8988T (cell line): ENCODE measurements at places on chromosomes 3 and 15.

GRCh38 chr3:10888518-10889090 is 72.6 kb downstream of the SLC6A11 start:
- no peak for DNase-seq

DNA sequence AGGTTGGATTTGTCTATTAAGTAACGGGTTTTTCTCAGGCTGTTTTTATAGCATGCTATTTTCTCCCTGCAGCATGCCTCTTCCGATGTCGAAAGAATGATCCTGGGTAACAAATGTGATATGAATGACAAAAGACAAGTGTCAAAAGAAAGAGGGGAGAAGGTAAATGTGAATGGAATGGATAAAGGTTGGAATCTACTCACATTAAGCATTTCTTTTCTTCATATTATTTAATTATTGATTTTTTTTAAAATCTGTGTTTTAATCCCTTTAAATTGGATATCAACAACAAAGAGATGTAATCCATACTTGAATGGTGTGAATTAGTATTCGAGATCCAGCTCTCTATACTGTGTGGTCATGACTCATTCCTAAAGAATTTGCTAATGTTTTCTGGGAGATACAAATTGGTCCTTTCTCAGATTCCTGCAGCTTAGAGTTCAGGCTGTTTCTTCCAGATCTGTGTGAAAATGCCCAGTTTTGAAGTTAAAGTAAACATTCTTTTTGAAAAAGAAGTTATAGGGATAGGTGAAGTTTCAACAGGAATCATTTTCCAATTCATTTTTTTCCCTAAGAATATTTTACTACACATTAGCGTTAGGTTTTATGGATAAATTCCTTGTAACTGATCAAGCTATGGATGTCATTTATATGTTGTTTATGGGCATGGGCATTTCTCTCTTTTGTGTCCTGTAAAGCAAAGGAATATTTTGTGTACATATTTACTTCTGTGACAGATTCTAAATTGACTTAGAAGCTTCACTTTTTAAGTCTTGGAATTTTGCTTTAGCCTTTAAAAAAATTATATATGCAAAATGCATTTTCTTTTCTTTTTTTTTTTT is 20.8 kb upstream of the APH1B start:
- no peak for DNase-seq

- DNase-seq: no peak
Observed at GRCh38 chr3:146537603-146538002, 6.8 kb downstream of the PLSCR1 start.

- DNase-seq: no peak
Observed at GRCh38 chr15:63860155-63860554, 26.4 kb upstream of the HERC1 start.

- DNase-seq: no peak
Observed at GRCh38 chr15:82986442-82986780, 401 bp downstream of the RAMAC start.

DNA sequence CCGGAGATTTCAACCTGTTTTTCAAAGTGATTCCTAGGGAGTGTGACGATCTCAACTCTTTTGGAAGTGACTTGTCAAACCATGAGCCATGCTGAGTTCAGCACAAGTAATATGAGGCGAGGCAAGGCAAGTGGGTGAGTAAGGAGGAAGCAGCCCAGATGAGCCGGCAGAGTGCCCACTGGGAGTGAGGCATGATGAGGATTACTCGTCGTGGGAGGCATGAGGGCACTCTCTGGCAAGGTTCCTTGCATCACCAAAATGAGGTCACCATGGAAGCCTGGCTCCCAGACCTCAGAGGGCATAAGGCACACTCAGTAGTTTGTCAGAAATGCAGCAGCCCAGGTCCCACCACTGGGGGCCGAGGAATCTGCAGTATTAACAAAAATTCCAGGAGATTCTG is 636.1 kb downstream of the MAGI1 start:
- peak; percentile 27 for DNase-seq

DNA sequence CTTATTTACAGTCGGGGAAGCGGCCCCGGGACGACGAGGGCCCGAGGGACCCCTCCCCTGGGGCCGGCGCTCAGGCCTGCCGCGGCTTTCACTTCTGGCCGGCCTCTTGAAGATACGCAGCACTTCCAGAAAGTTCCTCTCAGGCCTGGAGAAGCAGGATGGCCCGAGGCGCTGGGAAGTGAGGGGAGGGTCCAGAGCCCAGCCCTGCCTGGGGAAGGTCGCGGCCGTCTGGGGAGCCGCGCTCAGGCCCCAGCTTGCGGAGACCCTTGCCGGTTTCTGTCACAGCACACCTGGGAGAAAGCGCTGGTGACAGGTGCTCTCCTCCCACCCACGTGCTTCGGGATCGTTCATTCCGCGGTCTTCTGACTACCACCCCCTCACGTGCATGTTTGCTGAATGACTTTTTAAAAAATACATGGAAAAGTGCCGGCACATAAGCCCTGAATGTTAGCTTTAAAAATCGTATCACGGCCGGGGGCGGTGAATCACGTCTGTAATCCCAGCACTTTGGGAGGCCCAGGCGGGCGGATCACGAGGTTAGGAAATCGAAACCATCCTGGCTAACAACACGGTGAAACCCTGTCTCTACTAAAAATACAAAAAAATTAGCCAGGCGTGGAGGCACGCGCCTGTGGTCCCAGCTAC is 727 bp upstream of the TM2D3 start:
- DNase-seq: no peak

GRCh38 chr15:23835953-23836352 is 148.8 kb upstream of the NDN start:
- no peak for DNase-seq

GRCh38 chr3:137121704-137122314 is 164.0 kb downstream of the IL20RB start:
- DNase-seq: no peak

DNA sequence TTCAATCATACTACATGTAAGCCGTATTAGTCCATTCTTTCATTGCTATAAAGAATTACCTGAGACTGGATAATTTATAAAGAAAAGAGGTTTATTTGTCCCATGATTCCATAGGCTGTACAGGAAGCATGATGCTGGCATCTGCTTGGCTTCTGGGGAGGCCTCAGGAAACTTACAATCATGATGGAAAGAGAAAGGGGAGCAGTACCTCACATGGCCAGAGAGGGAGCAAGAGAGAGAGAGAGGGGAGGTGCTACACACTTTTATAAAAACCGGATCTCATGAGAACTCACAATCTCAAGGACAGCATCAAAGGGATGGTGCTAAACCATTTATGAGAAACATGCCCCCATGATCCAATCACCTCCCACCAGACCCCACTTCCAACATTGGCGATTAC is 14.3 kb upstream of the CLASP2 start:
- DNase-seq: no peak

GRCh38 chr15:75030424-75030823 is 7.0 kb downstream of the PPCDC start:
- no peak for DNase-seq

GRCh38 chr3:37694284-37694675 is 167.4 kb upstream of the CTDSPL start:
- DNase-seq: no peak

DNA sequence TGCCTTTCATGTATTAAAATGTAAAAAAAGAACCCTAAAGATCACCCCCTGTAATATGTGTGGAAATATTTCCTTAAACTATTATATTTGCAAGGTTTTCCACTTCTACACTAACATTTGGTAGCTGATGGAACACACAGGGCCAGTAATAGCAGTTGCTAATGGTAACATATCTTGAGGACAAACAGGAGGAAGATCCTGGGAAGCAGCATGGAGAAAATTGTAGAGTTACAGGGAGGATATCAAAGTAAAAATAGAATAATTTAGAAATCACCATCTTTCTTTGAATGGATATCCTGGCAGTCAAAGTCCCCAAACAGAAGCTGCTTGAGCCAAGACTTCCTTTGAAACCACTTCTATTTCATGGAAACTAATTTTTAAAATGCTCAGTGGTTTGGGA is 29.5 kb upstream of the OSTN start:
- DNase-seq: no peak

DNA sequence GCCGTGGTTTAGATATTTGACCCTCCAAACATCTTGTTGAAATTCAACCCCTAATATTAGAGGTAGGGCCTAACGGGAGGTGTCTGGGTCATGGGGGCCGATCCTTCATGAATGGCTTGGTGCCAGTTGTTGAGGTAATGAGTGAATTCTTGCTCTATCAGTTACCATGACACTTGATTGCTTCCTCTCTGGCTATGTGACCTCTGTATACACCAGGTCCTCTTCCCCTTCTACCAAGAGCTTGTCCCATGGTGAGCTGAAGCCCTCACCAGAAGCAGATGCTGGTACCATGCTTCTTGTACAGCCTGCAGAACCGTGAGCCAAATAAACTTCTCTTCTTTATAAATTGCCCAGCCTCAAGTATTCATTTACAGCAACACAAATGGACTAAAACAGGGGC is 41.8 kb upstream of the TIPARP start:
- no peak for DNase-seq

GRCh38 chr3:56233742-56234141 is 234.5 kb downstream of the ERC2 start:
- DNase-seq: no peak

DNA sequence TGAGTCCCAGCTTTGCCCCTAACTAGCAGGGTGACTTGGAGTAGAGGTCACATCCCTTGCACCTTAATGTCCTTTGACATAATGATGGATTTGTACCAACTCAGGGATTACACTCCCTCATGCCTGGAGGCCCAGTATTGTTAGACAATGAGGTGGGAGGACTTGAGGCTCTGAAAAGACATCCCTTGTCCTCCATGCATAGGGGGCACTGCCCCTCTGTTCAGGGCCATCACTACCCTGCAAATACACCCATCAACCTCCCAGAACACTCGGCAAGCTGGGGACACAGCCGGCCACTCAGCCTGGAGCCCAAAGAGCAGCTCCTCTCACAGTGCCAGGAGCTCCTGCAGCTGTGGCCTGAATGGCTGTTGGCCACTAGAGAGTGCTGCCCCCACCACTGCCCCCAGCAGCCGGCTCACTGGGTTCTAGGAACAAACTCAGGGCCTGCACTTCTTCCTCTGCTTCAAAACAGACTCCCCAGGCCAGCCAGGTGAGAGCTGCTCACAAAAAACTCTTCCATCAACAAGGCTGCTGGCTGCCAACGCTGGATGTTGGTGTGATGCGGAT is 90.2 kb downstream of the GABRB3 start:
- DNase-seq: no peak

GRCh38 chr3:177079684-177080083 is 117.6 kb downstream of the TBL1XR1 start:
- no peak for DNase-seq

DNA sequence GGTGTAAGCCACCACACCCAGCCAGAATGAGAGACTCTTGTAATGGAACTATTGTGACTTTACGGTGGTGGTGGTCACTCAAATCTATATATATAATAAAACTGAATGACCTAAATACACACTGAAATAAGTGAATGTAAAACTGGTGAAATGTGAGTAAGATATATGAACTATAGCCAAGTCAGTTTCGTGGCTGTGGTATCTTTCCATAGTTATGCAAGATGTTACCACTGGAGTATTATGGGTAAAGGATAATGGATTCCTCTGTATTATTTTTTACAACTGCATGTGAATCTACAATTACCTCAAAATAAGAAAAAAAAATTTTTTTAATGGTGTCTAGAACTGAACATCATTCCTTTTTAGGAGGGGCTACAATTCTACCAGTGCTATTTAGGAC is 21.9 kb downstream of the PIK3CB start:
- no peak for DNase-seq

- no peak for DNase-seq
Observed at GRCh38 chr3:152843955-152844354, 9.0 kb downstream of the P2RY1 start.

- DNase-seq: no peak
Observed at GRCh38 chr15:49135342-49135857, 20.0 kb downstream of the COPS2 start.

GRCh38 chr3:149291178-149291577 is 42.3 kb downstream of the TM4SF18 start:
- DNase-seq: no peak

DNA sequence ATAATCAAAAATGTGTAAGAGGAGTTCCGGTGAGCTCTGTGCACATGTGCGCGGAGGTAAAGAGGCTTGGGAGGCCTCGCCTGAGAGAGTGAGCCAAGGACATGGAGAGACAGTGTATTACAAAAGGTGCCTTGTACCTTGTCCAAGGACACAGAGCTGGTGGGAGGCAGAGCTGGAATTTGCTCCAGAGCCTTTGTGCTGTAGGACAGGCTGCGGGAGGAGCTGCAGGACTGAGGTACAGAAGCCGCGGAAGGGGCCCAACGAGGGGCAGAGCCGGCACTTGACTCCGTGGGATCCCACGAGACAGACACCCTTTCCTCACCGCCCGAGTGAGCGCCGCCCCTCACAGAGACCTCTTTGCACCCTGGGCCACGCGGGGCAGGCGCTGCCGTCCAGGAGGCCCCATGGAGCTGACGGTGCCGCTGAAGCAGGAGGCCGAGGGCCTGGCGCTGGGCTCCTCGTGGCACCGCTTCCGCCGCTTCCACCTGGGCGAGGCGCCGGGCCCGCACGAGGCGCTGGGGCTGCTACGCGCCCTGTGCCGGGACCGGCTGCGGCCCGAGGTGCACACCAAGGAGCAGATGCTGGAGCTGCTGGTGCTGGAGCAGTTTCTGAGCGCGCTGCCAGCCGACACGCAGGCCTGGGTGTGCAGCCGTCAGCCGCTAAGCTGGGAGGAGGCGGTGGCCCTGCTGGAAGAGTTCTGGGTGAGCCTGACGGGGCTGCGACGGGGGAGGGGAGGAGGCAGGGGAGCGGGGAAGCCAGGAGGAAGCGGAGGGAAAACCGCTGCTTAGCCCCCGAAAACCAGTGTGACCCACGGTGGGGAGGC is 68.7 kb downstream of the SLTM start:
- no peak for DNase-seq

GRCh38 chr3:140603766-140604165 is 74.1 kb upstream of the TRIM42 start:
- DNase-seq: no peak

DNA sequence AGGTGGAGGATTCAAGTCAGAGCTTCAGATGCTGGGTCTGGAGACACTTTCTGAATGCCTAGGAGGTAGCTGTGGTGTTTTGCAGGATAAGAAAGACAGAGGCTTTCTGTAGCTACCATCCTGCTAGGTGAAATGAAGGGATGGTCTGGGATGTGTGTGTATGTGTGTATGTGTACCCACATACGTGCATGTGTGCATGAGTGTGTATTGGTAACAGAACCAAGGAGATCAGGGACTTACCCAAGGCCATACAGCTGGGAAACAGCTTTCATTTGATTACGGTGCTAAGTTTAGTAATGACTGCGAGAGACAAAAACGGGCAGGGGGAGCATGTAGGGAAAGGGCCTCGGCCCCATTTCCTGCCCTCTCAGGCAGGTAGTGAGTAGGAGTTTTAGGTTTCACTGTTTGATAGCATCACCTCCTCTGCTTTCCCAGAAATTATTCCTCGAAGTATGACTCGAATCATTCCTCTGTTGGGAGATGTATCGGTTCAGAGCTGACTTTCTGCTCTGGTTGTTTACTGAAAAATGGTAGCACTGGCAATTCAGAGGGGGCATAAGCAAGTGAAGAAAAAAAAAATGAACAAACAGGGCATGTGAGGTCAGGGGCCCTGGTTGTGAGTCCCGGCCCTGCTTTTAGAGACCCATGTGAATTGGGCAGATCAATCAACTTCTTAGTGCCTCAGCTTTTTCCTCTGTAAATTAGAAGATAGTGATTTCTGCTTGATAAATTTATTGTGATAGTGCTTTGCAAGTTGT is 130.7 kb downstream of the LPP start:
- no peak for DNase-seq
